ENCODE measurements at places on chromosomes 1 and 21. TPM values are rescaled to one million over a fixed set of nuclear protein-coding genes. Genes with fewer than 3 reads are reported as not detected.

The SLC25A34 gene
- 0.40 TPM for total RNA-seq

GRCh38 chr1:89273324-89273778 lies 691 bp upstream of the GBP5 start:
- no peak for ATAC-seq

DNA sequence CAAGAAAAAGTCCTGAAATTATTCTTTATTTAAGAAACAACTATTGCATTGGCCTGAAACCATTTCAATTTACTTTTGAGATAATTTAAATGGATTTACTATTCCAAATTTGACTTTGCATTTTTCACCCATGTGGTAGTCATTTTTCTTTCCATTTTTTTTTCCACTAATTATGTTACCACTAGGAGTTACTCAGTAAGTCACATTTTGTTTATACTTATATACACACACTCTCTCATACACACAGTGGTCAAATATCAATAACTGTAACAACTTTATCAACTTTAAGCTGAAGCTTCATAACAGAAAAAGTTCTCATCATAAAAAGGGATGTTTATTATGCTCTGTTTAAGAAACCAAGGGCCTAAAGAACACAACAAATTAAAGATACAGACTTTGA lies 222.8 kb downstream of the SIPA1L2 start:
- ATAC-seq, result no peak

The IGSF3 gene
- total RNA-seq, result 8.5 TPM

DNA sequence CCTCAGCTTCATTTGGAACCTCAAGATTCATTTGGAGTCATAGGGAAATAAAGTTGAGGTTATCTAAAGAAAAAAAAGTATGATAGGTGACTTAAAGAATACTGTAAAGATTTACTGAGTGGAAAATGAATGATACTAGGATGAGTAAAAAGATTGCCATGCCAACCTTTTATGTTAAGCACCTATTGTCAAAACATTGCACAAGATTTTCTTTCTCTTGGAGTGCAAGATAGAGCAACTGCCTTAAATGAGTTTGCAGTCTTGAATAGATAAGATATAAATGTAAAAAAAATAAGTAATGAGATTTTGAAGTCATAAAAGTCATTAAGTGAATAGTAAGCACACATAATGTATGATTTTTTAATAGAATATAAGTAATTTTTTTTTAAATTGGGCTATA lies 5.1 kb upstream of the ANGPTL1 start:
- ATAC-seq, result no peak

DNA sequence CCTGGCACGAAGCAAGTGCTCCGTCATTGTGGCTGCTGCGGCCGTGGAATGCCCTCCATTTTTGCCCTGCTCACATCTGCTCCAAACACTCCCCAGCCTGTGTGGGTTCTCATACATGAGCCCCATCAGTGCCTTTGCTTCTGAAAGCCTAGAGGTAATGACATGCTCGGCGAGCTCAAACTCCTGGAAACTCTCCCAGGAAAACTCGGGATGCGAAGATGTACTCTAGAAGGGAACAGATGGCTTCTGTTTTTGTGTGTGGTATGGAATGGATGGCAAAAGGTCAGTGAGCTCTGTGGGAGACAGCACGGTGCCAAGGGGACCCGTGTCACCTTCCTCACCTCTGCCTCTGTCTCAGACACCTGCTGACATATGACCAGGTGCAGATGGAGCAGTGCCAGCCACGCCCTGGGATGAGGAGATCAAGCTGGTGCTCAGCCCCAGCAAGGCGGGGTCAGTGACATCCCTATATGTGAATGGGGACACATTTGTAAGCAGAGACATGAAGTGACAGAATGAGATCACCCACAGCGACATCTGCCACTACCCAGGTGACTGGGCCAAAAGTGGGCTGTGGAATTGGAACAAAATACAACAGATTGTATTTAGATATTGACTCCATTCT lies 84.1 kb upstream of the COX20 start:
- ATAC-seq, result no peak

- no peak for ATAC-seq
Measured at GRCh38 chr1:70842562-70842961, 205.1 kb downstream of the PTGER3 start.

The RAP1GAP gene
- not detected for total RNA-seq

DNA sequence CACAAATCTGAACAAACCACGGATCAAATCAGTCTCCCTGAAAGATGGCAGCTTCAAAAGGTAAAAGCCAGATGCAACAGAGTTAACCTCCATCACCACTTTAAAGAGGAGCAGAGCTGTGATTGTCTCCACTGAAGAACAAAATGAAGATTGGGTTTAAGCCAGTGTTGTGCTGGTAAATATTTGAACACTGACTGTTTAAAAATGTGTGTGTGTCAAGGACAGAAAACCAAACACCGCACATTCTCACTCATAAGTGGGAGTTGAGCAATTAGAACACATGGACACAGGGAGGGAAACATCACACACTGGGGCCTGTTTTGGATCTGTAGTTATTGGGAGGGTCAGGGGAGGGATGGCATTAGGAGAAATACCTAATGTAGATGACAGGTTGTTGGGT lies 83.9 kb downstream of the ST6GALNAC5 start:
- ATAC-seq, result no peak

- no peak for ATAC-seq
Measured at GRCh38 chr1:116020668-116021272, 44.5 kb downstream of the SLC22A15 start.

GRCh38 chr1:67701876-67702275 lies 16.9 kb downstream of the GADD45A start:
- no peak for ATAC-seq

DNA sequence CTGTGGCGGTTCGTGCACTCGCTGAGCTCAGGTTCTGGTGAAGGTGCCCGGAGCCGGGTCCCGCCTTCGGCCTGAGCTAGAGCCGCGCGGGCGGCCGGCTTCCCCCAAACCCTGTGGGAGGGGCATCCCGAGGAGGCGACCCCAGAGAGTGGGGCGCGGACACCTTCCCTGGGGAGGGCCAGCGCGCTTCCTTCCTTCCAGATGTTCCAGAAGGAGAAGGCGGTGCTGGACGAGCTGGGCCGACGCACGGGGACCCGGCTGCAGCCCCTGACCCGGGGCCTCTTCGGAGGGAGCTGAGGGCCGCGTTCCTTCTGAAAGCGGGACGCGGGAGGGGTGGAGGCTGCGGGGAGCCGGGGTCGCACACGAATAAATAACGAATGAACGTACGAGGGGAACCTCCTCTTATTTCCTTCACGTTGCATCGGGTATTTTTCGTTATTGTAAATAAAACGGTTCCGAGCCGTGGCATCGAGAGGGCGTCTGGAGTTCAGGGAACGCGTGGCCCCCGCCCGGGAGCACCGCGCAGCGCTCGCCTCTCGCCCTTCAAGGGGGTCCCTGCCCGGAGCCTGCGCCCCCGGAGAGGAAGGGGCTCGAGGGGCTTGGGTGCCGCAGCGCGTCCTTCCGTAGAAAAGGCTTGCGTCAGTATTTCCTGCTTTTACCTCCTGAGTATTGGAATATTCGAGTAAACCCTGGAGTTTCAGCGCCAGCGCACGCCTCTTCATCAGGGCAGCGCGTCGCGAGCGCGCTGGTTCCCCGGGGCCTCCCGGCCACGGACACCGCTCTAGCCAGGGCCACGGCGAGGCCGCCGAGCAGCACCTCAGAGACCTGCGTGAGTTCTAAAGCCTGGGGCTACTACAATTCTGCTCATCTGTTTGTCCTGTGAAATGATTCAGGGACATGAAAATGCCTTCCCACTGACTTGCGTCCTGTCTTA lies 11.5 kb downstream of the YBEY start:
- ATAC-seq, result no peak

GRCh38 chr1:93078638-93078985 lies 471 bp upstream of the MTF2 start:
- ATAC-seq, result no peak

DNA sequence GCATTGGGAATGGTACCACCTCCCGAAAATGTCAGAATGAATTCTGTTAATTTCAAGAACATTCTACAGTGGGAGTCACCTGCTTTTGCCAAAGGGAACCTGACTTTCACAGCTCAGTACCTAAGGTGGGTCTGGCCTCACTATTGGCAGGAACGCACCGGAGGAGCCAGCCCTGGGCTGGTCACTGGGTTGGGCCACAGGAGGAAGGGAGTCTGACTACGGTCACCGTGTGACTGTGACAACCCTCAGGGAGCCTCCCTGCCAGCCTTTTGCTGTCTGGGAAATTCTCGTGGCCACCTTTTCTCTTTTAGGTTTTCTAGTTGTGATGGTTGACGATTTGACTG lies 2.2 kb downstream of the IL10RB start:
- no peak for ATAC-seq

The TOMM20 gene
- 111 TPM for total RNA-seq

DNA sequence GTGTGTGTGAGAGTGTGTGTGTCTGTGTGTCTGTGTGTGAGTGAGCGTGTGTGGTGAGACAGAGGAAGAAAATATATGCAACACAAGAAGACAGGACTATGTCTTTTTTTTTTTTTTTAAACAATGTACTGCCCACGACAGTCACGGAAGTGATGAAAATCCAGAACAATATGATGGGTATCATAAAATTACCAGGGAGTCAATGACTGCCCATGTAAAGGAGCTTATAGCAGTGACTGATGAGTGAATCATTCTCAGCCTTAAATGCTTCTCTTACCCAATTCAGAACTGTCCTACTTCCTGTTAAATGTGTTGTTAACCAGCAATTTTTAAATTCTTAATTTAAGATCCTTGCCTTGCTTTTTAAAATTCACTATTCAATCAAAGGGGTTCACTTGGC lies 46.6 kb downstream of the RGS7 start:
- ATAC-seq, result no peak

- ATAC-seq, result no peak
Measured at GRCh38 chr1:169495046-169495775, 9.5 kb upstream of the SLC19A2 start.

DNA sequence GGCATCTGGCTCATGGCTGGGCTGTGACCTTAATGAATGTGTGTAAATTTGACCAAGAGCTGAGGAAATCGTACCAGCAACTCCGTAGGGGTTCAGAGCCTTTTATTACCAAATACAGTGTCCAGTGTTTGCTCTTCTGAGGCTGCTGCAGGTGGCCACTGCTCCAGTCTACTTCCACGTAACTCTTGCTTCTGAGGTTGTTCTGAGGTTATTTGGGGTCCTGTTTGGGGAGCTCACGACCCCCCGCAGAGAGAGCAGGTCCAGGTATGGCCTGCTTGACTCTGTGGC lies 33.6 kb downstream of the MAN1C1 start:
- peak; percentile 47 for ATAC-seq

The ASPM gene
- 0.96 TPM for total RNA-seq

GRCh38 chr21:35525443-35525842 lies 476.3 kb upstream of the RUNX1 start:
- no peak for ATAC-seq

DNA sequence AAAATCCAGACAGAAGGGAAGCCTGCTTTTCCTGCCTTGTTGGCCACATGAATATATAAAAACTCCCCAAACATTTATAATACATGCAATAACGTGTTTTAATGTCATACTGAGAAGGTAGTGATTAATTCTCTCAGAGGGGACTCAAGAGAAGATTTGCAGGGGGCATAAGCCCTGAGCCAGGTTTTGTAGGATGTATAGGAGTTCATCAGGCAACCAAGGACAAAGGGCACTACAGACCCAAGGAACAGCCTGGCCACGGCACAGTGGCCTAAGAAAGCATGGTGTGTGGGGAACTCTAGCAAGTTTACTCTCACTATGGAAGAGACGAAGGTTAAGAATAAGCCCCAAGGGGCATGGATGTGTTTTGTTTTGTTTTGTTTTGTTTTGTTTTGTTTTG lies 15.4 kb upstream of the TNNI1 start:
- ATAC-seq, result no peak
